Activated naive CD4-positive, alpha-beta T cell treated with anti-CD3 and anti-CD28 coated beads, Interleukin-2, amount 50 U/mL, for 16 hours (primary cell): ENCODE measurements at places on chromosomes 1 and 21.

- DNase-seq, result no peak
Observed at GRCh38 chr1:110235181-110235833, 25.2 kb downstream of the KCNC4 start.

- no peak for DNase-seq
Observed at GRCh38 chr1:31809698-31810097, 6.1 kb downstream of the SPOCD1 start.

DNA sequence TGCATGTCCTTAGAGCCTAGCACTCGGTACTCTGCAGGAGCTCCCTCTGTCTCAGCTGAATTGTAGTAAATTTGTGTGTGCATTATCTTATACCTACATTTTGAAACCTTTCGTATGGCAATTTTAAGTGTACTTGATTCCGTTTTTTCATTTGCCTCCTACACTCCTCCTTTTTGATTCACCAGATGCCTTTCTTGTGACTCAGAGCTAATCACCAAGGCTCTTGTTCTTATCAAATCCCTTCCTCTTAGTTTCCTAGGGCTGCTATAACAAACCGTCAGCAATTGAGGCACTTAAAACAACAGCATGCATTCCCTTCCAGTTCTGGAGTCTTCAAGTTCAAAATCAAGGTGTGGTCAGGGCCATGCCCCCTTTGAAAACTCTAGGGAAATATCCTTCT lies 261.0 kb downstream of the ASTN1 start:
- no peak for DNase-seq

GRCh38 chr1:184052194-184052559 lies 647 bp downstream of the TSEN15 start:
- DNase-seq, result no peak

DNA sequence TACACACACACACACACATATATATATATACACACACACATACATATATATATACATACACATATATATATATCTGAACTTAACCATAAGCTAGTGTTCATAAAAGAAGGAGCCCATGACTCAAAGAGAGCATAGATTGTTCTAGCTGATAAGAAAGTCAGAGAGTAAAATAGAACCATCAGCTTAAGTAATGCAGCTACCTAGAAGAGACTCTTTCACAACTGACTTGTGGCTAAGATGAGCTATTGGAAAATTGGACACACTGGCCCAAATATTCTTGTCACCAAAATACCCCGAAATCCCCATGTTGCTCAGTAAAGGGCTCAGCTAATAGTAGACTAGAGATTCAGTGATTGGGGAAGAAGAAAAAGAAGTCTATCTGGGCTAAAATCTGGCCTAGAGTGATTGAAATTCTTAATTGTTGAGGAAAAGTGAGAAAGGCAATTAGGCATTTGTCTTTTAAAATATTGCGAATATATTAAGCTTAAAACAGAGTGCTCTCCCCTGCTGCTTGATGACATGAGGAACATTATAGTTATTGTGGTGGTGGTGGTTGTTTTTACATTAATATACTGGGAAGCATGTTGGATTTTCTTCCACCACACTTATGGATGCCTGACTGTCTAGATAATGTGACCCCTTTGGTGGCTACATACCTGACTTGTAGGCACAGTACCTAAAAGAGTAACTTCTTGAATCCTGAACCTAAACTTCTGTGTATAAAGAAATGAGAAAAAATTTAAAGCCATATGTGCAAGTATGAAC lies 6.3 kb downstream of the SLAMF1 start:
- no peak for DNase-seq

DNA sequence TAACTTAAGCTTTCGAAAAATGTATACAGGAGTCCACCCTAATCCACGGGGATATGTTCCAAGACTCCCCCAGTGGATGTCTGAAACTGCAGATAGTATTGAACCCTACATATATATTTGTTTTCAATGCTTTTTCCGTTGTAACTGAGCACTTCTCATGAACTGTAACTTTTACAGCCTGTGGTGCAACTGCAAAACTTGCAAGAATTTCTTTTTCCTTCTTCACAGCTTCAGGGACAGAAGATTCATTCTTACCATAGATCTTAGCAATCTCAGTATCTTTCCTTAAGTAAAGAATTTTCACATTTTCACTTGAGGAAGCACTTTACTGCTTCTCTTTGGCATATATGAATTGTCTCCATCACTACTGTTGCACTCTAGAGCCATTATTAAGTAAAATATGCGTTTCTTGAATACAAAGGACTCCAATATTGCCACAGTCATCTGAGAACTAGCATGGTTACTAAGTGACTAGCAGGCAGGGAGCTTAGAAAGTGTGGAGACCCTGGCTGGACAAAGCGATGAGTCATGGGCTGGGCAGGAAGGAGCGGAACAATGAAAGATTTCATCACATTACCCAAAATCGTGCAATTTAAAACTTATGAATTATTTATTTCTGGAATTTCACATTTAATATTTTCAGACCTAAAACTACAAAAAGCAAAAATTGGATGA lies 14.1 kb downstream of the DPYD start:
- no peak for DNase-seq

GRCh38 chr1:176073524-176074157 lies 133.4 kb downstream of the COP1 start:
- peak; percentile 17 for DNase-seq

DNA sequence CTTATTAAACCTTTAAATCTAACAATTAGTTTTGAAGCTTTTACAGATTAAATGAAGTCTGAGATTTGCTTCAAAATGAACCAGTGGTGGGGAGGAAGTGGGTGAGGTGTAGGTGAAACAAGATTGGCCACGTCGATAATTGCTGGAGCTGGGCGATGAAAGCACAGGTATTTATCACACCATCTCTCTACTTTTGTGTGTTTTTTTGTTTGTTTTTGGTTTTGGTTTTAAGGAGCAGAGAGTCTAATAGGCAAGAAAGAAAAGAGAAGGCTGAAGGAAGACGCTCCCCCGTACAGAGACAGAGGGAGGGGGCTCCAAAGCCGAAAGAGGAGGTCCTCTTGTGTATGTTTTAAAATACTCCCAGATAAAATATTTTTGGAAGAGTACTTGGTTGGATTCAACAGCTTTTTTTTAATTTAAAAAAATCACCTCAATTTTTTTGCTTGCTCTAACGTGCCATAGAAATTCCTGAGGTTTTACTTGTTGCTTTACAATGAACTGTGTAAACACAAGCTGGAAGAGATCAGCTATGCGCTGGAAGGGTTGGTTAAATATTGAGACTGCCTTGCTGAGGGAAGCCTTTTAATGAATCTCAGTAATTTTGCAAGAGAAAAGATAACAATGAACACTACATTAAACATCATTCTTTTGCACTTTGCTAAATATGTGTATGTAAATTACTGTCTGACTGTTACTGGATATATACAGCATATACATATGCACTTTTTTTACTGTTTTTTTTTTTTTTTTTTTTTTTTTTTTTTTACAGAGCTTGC lies 6.7 kb upstream of the LGALS8 start:
- DNase-seq, result no peak

DNA sequence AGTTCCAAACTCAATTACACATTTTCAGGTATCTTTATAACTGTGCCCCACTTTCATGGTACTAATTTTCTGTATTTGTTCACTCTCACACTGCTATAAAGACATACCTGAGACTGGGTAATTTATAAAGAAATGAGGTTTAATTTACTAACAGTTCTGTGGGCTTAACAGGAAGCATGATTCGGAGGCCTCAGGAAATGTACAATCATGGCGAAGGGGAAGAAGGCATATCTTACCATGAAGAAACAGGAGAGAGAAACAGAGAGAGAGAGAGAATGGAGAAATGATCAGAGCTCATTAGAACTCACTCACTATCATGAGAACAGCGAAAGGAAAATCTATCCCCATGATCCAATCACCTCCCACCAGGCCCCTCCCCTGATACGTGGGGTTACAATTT lies 874.1 kb upstream of the B3GALT2 start:
- DNase-seq, result no peak

GRCh38 chr1:30730346-30731108 lies 7.1 kb upstream of the MATN1 start:
- DNase-seq, result no peak

- no peak for DNase-seq
Observed at GRCh38 chr1:25053576-25054250, 123.6 kb upstream of the RUNX3 start.

- no peak for DNase-seq
Observed at GRCh38 chr1:152513081-152513480, 1.2 kb upstream of the CRCT1 start.

DNA sequence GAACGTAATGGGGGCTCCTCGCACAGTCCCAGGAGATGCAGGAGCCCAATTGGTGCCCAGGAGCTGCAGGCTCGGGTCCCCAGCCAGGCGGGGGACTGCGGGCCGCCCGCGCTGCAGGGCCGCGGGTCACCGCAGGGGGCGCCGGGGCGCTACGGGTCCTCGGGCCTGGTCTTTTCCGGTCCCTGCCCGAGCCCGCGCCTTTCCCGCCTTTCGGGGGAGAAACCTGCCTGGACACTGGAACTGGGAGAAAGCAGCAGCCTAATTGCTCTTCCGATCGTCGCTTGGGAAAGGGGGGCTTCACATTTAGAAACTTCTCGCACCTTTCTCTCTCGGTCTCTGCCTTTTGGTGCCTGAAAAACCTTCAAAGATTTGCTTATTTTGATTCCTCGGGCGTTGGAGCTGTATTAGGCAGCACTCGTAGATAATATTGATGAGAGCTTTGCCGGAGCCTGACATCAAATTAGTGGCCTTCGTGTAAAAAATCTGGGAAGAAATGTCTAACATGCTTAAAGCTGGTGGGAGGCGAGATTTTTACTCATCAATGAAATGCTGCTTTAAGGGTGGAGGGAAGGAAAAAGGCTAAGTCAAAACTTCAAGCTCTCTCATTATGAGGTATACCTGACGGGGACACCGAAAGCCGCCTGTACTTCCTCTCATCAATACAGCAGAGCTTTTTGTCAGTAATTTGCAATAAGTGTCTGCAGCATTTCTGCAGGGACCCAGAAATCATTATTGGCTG lies 12.6 kb upstream of the BARHL2 start:
- no peak for DNase-seq

- DNase-seq, result no peak
Observed at GRCh38 chr1:205009670-205010069, 33.3 kb upstream of the CNTN2 start.

GRCh38 chr1:94974241-94974640 lies 47.3 kb upstream of the CNN3 start:
- DNase-seq, result no peak

DNA sequence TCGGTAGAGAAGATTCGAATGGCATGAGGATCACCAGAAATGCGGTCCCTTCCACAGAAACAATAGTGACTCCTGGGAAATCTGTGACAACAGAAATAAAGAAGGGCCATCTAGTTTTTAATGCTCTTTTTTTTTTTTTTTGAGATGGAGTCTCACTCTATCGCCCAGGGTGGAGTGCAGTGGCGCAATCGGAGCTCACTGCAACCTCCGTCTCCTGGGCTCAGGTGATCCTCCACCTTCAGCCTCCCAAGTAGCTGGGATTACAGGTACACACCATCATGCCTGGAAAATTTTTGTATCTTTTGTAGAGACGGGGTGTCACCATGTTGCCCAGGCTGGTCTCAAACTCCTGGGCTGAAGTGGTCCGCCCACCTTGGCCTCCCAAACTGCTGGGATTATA lies 43.9 kb downstream of the L1TD1 start:
- no peak for DNase-seq

DNA sequence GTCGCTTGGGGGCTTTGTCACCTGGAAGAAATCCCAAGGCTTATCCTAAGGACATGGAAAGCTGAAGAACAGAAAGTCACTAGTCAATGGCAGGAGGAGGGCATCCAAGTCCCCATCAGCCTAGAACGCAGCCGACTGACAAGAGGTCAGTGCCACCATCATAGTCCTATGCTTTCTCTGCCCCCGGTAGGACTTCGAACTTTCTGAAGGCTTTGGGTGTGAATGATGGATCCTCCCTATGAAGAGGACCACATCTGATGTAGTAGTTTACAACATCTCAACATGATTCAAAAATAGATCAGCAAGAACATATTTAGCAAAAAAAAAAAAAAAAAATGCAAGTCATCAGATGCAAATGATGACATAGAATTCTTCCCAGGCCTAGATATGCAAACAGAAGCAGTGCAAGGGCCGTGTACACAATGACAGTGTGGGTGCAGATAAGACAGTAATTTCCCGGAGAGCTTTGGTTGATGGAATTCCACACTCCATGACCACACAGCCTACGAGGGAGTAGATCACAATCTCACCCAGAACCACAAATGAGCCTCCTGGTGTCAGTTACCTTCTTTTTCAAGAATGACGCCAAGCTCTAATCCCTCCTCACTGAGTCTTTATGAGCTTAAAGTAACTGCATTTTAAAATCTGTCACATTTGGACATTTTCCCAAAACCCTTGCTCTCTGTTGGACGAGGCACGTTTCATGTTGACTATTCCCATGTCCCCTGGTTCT lies 88.2 kb downstream of the PSMG1 start:
- DNase-seq, result no peak

GRCh38 chr1:9281071-9281827 lies 11.4 kb upstream of the SPSB1 start:
- no peak for DNase-seq

- DNase-seq, result peak; percentile 20
Observed at GRCh38 chr1:24705260-24706073, 39.8 kb upstream of the CLIC4 start.

- no peak for DNase-seq
Observed at GRCh38 chr1:18091660-18092446, 15.7 kb upstream of the IGSF21 start.

DNA sequence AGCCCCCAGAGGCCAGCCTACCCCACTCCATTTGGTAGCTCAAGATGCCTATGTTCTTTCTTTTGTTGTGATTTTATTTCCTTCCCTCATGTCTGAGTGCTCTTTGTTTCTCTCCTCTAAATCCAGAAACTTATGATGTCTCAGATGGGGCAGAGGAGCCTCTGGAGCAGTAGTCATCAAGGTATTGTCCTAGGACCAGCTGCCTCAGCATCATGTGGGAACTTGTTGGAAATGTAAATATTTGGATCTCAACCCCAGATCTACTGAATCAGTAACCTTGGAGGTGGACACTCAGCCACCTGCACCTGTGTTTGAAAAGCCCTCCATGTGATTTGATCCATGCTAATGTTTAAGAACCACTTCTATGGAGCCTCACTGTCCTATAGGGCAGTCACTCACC lies 593.1 kb upstream of the PLXNA2 start:
- DNase-seq, result no peak

DNA sequence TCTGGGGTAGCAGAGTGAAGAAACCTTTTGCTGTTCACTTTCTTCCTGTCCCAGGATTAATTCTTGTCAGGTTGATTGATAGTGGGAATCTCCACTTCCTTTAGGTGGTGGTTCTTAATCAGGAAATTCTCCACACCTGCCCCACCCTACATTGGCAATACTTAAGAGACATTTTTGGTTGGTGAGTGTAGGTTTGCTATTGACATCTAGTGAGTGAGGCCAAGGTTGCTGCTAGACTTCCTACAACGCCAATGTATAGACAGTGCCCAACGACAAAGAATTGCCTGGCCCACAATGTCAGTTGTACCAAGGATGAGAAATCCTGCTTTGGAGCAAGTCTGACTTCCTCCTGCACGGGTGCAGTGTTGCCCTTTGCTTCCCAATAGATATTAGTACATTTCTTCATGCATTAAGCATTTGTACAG lies 38.5 kb downstream of the MAP3K7CL start:
- no peak for DNase-seq
